Stimulated activated CD8-positive, alpha-beta memory T cell treated with anti-CD3 and anti-CD28 coated beads, Interleukin-7, amount 100 ng/mL, for 1 hour (primary cell): ENCODE measurements at places on chromosomes 4 and X.

- DNase-seq = no peak
Observed at GRCh38 chr4:148574502-148574901, 132.3 kb upstream of the NR3C2 start.

DNA sequence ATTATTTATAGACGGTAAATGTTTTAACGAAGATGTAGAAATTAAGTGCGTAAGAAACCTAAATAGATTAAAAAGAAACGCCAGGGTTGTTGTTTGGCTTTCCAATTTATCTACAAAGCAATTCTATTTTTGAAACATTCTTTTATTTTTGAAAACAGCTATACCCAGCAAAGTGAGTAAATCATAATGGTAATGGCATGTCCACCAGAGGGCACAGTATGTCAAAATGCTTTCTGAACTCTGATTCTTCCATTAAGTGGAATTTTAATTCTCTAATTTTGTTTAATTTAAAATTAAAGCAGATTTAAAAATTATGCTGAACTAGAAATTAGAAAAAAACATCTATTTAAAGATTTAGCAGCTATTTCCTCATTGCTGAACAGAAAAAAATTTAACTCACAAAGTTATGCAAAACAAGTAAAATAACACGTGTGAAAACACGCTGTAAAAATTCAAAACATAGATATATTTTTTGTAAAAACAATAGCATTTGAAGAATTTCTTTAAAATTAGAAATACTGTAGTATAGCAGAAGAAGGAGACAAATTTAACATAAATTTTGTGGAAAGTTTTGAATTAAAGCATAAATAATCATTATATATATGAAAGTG is 26.5 kb downstream of the RASSF6 start:
- DNase-seq = no peak

- no peak for DNase-seq
Observed at GRCh38 chr4:18082236-18082635, 60.7 kb upstream of the LCORL start.

DNA sequence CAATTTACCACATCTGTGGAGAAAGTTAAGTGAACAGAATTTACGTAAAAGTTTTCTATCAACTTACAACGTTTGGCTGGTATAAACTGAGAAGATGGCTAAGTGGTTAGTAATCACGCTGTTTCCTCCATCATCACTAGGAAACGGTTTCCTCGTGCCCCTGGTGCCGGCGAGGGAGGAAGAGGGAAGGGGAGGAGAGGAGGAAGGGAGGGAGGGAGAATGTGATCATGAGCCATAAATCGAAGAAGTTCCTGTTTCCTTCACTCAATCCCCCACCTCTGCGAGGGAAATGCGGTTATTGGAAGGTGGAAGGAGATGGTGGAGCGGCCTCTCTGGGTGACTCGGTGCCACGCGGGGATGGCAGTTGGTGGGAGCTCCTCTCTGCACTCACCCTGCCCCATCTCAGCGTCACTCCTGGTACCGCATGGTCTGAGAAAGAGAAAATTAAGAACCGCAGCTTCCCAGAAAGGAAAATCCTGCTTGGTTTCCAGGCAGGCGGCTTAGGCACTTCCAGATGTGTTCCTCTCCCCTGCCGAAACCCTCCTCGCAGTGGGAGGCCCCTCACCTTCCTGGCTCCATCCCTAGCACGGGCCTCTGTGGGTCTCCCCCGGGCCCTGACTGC is 216.8 kb downstream of the AFAP1 start:
- no peak for DNase-seq

DNA sequence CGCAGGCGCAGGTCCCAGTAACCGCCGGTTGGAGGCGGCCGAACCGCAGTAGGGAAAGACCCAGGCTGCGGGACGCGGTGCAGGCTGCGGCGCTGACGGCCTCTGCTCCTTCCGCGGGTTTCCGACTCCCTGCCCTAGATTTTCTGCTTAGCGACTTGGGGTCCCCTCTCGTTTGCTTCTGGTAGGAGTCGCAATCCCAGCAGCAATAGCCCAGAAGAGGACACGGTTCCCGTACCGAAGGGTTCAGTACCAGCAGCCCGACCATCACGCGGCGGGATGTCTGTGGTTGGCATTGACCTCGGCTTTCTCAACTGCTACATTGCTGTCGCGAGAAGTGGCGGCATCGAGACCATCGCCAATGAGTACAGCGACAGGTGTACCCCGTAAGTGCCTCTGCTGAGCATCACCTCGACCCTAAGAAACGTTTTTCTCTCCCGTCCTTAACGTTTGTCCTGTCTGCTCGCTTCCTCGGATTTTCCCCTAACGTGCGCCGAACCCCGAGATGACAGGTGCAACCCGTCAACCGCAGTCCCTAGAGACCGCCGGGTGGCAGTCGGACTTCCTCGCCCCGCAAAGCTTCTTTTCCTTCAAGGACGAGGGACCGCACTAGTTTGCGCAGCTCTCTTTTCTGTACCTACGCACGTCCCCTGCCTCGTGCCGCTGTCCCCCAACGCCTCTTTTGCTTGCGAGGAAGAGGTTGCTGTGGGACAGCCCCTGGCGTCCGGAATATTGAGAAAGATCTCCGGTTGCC is at the start of gene HSPA4L:
HSPA4L (plus strand) TSS at position 48 of the 751 bp plus-strand sequence; CDS start at position 277, 229 bp downstream.
- DNase-seq = no peak

GRCh38 chrX:136250191-136251040 is 784 bp downstream of the MAP7D3 start:
- peak; percentile 5 for DNase-seq

- no peak for DNase-seq
Observed at GRCh38 chrX:57952320-57952678, 42.0 kb upstream of the ZXDA start.

DNA sequence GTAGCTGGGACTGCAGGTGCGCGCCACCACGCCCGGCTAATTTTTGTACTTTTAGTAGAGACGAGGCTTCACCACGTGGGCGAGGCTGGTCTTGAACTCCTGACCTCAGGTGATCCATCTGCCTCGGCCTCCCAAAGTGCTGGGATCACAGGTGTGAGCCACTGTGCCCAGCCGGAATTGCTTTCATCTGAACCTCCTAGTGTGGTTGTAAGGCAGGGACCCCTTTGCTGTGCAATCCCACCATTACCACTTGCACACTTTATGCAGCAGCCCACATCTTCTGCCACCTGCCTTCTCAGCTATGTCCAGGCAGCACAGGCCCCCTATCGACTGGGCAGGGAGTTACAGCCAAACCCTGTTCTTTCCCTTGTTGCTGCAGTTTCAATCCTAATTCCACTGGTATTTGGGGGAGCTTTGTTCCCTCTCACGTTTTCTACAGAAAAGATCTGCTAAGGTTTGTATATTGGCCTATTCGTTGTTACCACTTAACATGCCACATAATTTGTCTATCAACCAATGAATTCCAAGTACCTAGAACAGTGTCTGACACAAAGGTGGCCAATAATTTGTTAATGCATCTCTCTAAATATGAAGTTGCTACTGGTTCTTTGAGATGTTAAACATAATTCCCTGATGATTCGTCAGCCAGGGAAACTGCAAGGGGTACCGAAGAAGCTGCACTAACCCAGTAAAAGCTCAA is 6.5 kb downstream of the RPL39 start:
- no peak for DNase-seq

GRCh38 chr4:13980317-13981310 is 353.1 kb upstream of the BOD1L1 start:
- no peak for DNase-seq

DNA sequence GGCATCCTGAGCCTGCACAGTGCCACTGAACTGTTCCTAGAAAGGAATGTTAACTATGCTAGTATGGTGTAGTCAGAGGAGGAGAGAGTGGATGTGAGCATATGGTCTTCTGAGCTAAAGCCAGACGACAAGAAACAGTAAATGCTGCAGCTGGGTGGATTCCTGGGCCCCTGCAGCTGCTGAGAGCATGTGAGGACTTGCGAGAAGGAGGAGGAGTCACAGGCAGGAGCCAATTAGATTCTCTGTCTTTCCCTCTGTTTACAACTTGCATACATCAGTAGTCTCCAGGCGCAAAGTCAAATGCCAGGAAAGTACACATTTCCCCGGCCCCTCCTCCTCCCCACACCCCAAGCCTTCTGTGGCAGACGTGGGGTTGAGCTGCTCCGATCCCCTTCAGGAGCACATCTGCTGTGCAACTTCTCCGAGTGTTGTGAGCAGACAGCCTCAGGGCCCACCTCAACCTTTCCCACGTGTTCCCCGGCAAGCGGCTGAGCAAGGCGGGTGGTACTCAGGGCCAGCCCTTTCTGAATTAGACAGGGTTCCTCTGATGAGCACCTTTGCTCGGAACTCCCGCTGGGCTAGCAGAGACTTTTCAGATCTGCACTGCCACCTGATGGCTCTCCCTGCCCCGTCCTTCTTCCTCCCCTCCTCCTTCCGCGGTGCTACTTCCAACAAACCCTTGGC is 108.7 kb upstream of the ATP6AP2 start:
- no peak for DNase-seq

- DNase-seq = no peak
Observed at GRCh38 chrX:78658845-78659744, at the start of gene RTL3. Gene RTL3, minus strand, starts transcription at chrX:78659328. Its CDS starts 908 bp downstream, at chrX:78658420.

DNA sequence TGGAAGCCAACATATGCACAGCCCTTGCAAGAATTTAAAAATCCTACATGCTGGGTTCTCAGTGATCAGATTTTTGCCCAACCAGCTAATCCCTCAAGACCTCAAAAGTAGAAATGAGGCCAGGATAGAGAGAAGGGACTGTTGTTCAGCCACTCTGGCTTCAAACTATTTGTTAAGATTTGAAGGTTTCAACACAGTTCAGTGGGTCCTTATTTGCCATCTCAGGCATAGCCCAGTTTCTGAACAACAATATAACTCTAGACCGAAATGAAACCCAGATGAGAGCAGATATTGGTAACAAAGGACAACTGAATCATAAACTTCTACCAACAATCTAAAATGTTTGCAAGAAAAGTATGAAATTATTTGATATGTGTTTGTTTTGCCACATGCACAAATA is 237.3 kb downstream of the NR3C2 start:
- DNase-seq = no peak

DNA sequence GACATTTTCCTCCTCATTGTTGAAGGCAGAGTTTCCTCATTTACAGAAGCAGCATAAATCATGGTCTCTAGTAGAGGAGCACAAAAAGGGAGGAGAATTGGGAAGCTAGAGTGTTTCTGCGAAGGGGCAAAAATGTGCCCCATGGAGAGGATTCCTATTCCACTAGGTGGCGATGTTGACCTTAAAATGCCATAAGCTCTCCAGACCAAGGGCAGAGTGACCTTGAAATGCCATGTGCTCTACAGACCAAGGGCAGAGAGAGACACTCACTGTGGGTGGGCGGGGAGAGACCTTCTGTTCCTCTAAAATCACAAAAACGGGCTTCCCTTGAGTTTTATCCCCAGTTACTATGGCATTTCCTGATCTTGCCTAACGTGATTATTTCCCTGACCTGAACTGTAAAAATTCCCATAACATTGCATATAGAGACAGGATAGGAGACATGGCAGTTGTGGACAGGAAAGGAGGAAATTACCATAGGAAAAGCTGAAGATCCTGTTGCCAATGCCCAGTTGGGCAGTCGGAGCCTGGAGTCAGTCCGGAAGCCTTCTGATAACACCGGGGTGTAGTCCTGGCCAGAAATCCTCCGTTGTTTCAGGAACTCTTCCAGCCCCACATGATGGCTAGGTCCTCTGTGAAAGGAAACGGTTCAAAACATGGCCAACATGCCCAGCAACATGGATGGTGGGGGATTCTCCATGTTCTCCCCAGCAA is 567.7 kb downstream of the MAGEB5 start:
- DNase-seq = no peak

DNA sequence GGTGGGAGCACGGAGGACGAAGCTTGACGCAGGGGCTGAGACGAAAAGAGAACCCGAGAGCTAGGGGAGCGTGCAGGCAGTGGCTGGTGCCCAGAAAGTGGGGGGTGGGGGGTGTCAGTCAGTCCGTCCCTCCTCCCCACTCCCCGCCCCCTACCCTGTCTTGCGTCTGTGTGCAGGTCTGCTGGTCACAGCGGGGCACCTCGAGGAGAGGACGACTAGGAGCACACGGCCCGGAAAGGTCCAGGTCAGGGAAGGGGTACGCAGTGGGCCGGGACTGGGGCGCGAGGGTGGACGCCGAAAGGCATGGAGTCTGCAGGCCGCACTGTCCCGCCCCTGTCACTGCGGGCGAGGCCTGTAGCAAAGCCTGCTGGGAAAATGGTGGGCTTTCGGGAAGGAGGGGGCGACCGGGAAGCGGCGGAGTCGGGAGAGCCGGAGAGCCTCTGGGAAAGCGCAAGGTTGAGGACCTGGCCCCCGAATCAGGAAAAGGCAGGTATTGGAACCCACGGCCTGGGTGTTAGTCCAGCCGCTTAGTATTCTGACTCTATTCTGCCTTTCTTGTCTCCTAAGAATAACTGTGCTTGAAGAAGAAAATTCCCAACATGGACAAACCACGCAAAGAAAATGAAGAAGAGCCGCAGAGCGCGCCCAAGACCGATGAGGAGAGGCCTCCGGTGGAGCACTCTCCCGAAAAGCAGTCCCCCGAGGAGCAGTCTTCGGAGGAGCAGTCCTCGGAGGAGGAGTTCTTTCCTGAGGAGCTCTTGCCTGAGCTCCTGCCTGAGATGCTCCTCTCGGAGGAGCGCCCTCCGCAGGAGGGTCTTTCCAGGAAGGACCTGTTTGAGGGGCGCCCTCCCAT is 769 bp downstream of the TCEAL1 start:
- no peak for DNase-seq

DNA sequence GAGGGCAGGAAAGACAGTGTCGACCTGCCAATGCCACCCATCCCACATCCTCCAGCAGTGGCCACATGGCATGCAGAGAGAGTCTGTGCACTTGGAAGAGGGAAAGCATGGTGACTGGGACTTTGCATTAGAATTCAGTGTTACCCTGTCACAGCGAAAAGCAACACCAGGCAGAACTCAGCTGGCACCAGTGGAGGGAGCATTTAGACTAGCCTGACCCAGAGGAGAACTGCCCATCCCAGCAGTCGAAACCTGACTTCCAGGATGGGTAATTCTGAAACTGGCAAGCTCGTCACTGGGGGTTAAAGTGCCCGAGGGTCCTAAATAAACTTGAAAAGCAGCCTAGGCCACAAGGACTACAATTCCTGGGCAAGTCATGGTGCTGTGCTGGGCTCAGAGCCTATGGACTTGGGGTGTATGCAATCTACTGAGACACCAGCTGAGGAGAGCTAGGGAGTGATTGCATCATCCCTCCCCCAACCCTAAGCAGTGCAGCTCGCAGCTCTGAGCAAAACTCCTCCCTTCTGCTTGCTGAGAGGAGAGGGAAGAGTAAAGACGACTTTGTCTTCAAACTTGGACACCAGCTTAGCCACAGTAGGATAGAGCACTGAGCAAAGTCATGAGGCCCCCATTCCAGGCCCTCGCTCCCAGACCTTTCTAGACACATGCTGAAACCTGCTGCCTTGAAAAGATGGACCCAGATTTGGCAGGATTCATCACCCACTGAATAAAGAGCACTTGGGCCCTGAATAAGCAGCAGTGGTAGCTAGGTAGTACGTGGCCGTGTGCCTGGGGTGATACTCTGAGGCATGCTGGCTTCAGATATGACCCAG is 68.8 kb downstream of the DDX60L start:
- DNase-seq = no peak

- no peak for DNase-seq
Observed at GRCh38 chrX:154125391-154126040, 18.5 kb upstream of the OPN1LW start.

DNA sequence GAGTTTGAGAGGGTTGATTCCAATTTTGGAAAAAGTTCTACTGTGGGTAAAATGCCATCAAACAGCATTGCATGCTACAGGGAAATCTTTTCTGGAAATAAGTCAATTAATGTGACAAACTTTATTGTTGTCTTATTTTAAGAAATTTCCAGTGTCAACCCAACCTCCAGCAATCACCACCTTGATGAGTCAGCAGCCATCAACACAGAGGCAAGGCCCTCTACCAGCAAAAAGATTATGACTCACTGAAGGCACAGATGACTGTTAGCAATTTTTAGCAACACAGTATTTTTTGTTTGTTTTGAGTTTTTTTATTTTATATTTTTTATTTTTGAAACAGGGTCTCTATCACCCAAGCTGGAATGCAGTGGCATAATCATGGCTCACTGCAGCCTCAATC is 165.4 kb upstream of the C1QTNF7 start:
- no peak for DNase-seq
